ENCODE measurements at places on chromosomes 1 and 21.

DNA sequence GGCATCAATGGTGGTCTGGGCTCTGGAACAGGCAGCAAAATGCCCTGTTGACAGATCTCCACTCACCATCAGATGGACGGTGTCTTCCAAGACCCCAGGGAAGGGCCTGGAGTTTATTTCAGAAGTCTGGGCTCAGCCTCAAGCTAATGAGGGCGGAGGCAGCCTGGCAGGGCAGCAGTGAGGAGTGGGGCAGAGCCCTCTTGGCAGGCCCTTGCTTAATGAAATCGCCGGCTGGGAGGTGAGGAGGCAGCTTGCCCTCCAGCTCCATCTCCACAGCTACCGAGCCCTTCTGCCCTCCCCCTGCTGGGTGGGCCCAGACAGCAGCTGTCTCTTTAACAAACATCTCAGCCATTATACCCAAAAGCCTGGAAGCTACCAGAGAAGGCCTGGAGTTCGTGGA lies 22.0 kb upstream of the GRIK3 start:
- DNase-seq: no peak

DNA sequence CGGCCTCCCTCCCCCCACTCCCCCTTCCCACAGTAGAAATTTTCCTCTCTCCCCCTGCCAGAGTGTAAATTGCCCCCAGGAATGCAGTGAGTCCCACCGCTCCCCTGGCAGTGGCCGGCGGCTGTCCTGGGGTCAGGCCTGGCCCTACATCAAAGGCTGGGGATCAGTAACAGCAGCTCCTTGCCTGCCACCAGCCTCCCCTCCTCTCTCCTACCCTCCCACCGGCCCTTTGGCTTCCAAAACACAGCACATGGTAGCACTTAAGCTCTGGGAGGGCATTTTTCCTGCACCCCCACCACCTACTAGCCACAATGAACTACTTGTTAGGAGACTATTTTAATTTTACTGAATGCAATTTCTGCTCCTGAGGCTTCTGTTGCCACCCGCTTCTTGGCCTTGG lies 9.0 kb upstream of the COL8A2 start:
- no peak for DNase-seq

- DNase-seq: no peak
Observed at GRCh38 chr1:81848880-81849682, 48.3 kb downstream of the ADGRL2 start.

DNA sequence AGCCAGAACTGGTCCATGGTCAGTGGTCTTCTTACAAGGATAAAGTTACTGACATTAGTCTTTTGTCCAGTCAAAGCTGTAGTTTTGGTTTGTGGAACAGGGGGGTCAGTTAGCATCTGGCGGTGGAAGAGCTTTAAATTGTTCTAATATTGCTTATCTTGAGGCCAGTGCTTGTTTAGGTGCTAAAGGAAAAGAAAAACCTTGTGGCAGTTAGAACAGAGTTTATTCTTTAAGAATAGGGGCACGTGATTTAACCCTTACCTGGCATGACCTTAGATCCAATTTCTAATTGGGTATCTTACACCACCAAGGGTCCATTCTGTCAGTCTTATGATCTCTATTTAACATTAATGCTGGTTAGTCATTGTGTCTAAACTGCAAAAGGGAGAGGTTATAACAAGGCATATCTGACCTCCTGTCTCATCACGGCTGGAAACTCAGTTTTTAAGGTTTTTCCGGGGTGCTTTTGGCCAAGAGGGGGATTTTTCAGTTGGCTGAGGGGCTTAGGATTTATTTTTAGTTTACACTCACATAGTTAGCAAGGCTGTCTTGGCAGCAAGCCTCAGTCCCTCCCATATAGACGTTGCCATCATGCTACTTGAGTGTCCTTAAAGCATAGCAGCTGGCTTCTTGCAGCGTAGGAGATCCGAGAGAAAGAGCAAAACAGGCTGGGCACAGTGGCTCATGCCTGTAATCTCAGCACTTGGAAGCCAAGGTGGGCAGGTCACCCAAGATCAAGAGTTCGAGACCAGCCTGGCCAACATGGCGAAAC lies 60.1 kb upstream of the FAM89A start:
- no peak for DNase-seq

GRCh38 chr1:234874291-234875288 lies 254.0 kb downstream of the TOMM20 start:
- DNase-seq: no peak

- no peak for DNase-seq
Observed at GRCh38 chr1:118104951-118105350, 80.1 kb downstream of the SPAG17 start.

DNA sequence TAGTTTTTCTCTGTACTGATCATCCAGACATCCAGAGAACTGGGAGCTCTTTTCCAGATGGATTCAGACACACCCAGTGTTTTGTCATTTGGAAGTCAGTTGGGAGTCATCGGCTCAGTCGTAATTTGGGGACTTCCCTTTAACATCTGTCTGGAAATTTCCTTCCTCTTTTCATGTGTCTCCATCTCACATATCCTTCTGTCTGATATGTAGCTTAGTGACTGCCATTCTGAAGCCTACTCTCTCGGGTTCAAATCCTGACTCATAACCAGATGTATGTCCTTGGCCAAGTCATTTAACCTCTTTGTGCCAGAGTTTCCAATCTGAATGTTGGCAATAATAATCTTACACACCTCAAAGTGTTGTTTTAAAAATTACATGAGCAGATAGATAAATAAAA lies 3.0 kb downstream of the MORC3 start:
- no peak for DNase-seq

GRCh38 chr1:111283838-111284237 lies 6.8 kb upstream of the CHIA start:
- no peak for DNase-seq

- DNase-seq: no peak
Observed at GRCh38 chr1:169890761-169891538, 2.7 kb downstream of the SCYL3 start.

GRCh38 chr1:18736958-18737357 lies 106.3 kb downstream of the PAX7 start:
- DNase-seq: no peak

GRCh38 chr1:33029921-33030320 lies 6.8 kb downstream of the AK2 start:
- no peak for DNase-seq

DNA sequence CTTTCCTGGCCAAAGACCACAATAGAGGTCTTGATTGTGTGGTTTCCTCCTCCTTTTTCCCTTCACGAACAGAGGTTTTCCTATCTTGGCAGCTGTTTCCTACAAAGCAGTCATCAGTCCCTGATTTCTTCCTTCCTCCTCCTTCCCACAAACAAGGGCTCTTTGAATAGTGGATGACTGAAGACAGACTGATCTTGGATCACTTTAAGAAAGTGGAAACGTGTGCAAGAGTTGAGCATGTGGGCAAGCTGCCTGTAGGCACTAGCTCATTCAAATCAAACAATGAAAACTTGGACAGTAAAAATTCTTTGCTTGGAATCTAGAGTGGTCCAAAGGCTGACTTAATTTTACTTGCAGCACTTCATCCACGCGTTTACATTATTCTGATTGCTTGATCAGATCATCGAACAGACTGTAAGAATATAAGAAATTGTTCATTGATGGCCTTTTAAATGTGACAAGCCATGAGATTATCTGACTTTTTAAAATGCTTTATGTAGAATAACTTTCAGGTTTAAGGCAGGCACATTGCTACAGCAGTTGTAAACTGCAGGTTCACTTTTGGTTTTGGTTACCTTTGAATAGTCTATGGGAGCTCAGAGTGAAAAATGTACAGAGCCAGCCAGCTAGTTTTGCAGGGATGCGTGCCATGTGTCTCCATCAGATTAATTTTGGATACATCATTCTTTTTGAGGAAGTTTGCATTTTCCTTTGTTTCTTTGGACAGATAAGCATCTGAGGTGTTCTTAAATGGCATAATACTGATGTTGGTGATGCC lies 34.4 kb downstream of the ADGRL2 start:
- no peak for DNase-seq

GRCh38 chr21:25501462-25501861 lies 105.8 kb downstream of the MRPL39 start:
- no peak for DNase-seq

DNA sequence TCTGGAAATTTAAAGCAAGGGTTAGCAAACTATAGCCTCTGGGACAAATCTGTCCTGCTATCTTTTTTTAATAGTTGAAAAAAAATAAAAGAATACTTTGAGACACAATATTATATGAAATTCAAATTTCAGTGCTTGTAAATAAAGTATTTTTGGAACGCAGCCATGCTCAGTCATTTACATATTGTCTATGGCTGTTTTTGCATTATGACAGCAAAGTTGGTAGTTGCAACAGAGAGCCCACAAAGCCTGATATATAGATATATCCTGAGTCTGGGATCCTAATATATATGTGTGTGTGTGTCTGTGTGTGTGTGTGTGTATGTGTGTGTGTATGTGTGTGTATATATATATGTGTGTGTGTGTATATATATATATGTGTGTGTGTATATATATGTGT lies 20.8 kb downstream of the SSR2 start:
- DNase-seq: no peak

- no peak for DNase-seq
Observed at GRCh38 chr1:155892796-155893195, 18.4 kb downstream of the RIT1 start.

GRCh38 chr21:45270306-45270821 lies 17.3 kb downstream of the POFUT2 start:
- no peak for DNase-seq

DNA sequence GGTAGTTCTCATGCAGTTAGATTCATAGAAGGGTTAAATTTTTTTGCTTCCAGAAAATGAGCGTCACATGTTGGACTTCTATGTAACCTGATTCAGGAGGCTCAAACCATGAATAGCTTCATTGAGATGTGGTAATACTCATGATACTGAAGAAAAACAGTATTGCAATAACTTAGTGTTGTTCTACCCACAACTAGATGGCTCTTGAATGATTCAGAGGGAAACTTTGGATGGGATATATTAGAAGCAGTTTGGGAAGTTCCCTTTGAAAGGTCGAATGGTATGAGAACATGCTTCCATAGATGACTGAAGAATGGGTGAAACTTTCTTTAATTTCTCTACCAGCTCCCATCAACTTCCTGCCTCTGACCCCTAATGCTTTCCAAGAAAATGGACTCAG lies 211.7 kb upstream of the PTGFR start:
- DNase-seq: no peak

GRCh38 chr1:21620011-21620410 lies 49.1 kb downstream of the RAP1GAP start:
- DNase-seq: no peak

GRCh38 chr1:121546830-121547591 lies 362.2 kb downstream of the SRGAP2C start:
- DNase-seq: no peak

GRCh38 chr1:15406614-15407559 lies 2.8 kb upstream of the EFHD2 start:
- DNase-seq: no peak

DNA sequence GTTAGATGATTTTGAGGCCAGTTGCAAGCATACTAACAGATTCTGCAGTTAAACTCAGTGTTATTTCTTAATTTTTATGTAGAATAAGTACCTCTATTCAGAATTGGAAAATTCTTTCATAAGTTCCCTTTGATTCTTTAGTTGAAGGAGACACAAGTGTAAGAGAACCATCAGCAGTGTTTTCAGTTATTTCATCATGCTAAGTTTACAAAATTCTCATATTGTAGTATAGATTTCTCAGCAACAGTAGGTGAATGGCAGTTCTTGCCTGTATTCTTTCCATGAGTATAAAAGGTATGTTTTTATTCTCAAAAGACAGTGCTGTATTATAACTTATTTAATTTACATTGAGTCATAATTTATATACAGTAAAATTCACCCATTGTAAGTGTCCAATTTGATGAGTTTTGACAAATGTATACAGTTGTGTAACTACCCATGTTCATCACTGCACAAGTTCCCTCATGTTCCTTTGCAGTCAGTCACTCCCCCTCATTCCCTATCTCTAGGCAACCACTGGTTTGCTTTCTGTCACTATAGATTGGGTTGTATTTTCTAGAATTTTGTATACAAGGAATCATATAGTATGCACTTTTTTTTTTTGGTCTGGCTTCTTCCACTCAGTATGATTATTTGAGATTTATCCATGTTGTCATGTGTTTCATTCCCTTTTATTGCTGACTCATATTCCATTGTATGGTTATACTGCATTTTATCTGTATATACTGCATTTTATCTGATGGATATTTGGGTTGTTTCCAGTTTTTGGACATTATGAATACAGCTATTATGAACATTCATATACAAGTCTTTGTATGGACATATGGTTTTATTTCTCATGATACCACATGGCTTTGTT lies 3.9 kb downstream of the RPS6KC1 start:
- DNase-seq: no peak

- DNase-seq: no peak
Observed at GRCh38 chr1:186722711-186723309, 42.6 kb upstream of the PTGS2 start.

Data from stimulated activated CD8-positive, alpha-beta memory T cell treated with anti-CD3 and anti-CD28 coated beads, Interleukin-4, amount 100 ng/mL, for 4 hours (primary cell).